Fibroblast of skin of left quadriceps (primary cell): ENCODE measurements at places on chromosomes 1 and 21.
A peak's percentile ranks its signal among the peaks of the same experiment; 100 is the strongest.

GRCh38 chr21:28540514-28540913 is 452.2 kb downstream of the LTN1 start:
- DNase-seq: peak; percentile 23

GRCh38 chr1:213244664-213245091 is 193.6 kb downstream of the RPS6KC1 start:
- no peak for DNase-seq

GRCh38 chr1:200907611-200908097 is 13.0 kb downstream of the INAVA start:
- DNase-seq: no peak

- DNase-seq: no peak
Observed at GRCh38 chr1:101088431-101088830, 62.8 kb upstream of the DPH5 start.

DNA sequence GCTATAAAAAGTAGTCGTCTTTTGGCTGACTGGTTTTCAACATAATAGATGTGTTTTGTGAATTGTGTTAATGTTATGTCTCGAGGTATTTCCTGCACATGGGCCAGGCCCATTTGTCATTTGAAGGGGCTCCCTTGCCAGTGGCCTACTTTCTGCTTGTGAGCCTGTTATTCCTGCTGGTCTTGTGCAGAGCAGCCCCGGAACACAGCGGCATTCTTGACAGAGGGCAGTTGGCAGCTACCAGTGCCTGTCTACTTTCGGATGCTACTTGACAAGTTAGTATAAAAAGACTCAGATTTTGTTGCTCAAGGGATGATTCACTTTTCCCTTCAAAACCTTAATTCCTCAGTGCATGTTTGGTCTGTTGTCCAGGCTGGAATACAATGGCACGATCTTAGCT is 28.5 kb downstream of the PGM1 start:
- DNase-seq: no peak

DNA sequence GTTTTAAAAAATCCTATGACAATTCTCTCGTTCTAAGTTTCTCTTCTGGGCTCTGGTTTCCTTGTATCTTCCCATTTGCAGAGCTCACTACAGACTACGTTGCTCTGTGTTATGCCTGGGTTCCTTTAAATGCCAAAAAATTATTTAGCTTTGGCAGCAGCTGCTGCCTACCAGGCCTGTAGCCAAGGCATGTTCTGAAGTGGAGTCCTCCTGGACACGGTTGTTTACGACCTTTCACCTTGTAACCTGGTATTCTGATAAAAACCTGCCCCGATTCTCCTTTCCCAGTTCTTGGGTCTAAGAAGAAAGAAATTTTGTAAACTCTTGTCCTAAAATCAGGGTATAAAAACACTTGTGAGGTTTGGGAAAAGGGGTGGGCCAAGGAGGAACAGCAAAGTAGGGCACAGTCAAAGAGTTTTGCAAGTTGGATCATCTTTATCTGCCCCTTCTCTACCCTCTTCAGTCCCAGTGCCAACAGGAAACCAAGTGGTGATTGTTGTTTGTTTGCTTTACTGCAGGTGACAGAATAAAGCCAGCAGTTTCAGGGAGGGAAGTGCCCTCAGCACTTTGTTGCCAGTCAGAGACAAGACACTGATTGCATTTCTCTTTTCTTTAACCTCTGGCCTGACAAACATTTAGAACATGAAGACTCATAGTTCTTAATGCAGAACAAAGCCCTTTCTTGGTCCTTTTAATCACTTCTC is 3.1 kb upstream of the TXNIP start:
- DNase-seq: no peak

- DNase-seq: no peak
Observed at GRCh38 chr1:115726161-115726560, 42.4 kb downstream of the CASQ2 start.

DNA sequence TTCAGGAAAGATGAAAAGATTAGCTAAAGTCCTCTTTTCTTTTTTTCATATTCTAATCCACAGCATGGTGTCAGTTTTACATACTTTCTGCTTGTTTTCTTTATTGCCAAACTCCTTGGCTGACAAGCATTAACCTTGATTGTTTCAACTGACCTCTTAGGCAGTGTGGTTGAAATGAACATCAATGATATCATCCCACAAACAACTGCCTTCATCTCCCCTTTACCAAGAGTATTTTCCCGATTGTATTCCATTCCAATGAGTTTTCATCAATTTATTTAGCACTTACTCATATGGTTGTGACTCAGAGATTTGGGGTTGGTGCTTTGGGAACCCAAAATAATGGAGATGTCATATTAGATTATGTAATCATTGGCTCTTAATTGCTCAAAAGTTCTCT is 71.8 kb downstream of the SPAG17 start:
- DNase-seq: no peak

DNA sequence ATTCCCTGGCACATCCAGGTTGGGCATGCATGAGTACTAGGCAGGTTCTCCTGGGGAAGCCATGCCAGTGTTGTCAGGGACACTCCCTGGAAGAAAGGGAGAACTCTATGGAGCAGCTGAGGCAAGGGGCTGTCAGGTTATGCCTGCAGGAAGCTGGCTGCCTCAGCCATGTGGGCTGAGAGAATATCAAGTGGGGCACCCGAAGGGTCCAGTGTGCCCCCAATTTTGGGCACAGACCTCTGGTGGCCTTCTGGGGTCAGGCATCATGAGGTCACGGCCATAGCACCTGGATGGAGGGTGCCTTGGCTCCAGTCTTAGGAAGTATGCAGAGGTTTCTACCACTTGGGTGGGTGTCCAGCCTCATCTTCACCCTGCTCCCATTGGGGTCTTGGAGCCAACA is 2.6 kb downstream of the CSF3R start:
- DNase-seq: no peak

DNA sequence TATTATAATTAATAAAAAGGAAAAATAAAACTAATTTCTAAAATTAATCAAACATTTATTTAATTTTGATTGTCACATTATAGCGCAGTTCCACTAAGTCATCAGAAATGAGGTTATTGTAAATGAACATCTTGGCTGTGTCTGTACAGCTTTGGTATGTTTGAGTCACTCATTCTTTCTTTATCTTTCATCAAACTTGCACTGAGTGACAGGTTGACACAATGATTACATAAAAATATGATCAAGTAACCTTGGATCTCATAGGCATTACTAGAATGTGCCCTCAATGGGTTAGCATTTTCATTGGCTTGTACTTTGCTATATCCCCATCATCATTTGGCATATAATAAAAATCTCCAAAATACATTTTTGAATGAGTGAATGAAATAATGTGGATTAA is 1353.2 kb upstream of the ADGRL2 start:
- no peak for DNase-seq

GRCh38 chr1:32138965-32139364 is 31.1 kb downstream of the KPNA6 start:
- peak; percentile 26 for DNase-seq

- no peak for DNase-seq
Observed at GRCh38 chr1:154956544-154956941, 644 bp upstream of the PBXIP1 start.

DNA sequence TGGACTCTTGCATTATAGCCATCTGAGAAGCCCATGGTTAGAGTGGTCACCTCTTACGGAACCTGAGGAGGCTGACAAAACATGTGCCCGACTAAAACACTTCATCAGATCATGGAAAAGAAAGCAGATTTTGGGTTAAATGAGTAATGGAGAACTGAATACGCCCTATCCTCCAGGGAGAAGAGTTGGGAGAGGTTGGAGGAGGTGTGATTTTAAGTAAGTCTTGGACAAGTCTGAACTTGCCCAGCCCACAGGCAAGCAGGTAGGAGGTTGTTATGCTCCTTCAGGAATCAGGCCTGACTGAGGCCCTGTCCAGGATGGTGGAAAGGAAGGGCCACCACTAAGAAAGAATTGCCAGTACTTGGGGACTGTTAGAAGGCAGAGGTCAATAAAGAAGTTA is 255.8 kb downstream of the TGFB2 start:
- no peak for DNase-seq

DNA sequence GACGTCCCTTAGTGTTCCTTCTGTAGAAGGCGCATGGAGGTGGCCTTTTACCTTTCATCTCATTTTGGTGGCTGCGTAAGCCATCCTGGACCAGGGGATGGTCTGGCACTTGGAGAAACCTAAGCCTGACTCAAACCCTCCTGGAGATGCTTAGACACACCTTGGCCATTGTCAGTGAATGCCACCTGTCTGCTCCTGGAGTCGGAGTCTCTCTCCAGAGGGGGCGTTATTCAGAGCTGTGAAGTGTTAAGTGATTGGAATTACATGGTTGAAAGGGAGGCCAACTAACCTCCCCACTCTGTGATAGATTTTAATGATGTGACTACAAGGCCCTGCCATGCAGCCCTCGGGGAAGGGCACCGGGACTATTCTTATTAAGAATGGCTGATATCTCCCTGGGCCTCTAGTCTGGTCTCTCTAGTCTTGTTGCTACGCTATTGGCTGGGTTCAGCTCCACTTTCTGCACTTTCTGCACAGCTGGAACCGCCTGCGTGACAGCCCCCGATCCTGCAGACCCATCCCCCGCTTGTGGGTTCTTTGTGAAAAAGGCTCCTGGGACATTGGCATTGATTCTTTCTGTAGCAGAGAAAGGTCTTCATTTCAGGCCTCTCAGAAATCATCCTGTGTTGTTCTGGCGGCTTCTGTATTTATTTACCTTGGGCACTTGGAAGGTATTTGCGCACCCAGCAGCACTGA is 4.2 kb downstream of the RASSF5 start:
- DNase-seq: no peak

- no peak for DNase-seq
Observed at GRCh38 chr1:9654834-9655723, 3.5 kb downstream of the PIK3CD start.

GRCh38 chr1:44545961-44546360 is 128.3 kb downstream of the TMEM53 start:
- no peak for DNase-seq

GRCh38 chr1:173149887-173150286 is 57.2 kb downstream of the TNFSF4 start:
- DNase-seq: peak; percentile 29

- DNase-seq: peak; percentile 97
Observed at GRCh38 chr1:172955161-172955815, 95.5 kb downstream of the TNFSF18 start.

DNA sequence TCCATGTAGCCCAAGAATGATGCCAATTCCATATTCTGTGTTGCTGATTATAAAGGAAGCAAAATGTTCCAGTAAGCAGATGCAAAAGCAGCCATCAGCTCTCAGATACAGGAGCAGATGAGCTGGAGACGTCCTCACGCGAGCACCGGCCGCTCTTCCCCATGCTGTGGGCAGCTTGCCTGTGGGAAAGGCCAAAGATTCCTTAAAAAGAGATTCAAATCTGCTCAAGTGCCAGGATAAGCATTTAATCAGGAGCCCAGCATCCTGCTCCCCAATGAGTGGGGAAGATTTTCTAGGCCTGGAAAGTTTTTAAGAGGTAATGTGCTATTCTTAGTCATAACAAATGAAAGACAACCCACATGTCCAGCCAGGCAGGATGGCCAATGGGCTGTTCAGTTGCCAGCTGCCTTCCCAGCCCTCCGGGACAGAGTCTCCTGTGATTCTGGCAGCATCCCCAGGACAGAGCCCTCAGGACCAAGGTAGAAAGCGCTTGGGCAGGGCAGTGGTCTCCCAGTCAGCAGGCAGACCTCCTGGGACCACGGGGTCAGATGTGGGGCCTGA is 108.2 kb upstream of the TMPRSS2 start:
- DNase-seq: peak; percentile 83

DNA sequence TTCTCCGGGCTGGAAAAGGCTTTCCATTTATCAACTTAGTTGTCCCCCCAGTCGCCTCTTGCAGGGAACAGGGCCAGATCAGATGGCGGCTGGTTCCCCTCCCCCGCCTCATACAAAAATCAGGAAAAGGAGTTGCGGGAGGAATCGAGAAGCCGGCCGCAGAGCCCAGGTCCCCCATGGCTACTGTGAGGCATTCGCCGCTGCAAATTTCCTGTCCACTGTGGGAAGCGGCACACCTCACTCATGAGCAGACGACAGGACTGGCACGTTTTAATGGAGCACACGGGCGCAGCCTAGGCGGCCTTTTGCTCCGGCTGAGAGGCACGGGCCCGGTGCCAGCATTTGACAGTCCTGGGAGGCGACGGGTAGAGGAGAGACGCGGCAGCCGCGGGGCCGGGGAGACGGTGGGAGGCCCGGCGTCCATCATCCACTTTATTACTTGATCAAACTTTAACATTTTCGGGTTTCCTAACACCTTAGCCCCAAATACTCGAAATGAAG is 1.1 kb downstream of the GNG4 start:
- no peak for DNase-seq

DNA sequence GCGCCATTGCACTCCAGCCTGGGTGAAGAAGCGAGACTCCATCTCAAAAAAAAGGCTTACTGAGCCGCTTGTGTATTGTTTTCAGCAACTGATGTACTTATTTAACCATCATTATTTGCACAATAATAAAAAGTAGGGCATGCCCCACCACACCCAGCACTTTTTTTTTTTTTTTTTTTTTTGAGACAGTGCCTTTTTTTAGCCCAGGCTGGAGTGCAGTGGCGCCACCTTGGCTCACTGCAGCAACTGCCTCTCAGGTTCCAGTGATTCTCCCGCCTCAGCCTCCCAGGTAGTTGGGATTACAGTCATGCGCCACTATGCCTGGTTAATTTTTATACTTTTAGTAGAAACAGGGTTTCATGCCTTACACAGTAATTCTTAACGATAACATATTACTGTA is 12.2 kb upstream of the TRNAU1AP start:
- no peak for DNase-seq

DNA sequence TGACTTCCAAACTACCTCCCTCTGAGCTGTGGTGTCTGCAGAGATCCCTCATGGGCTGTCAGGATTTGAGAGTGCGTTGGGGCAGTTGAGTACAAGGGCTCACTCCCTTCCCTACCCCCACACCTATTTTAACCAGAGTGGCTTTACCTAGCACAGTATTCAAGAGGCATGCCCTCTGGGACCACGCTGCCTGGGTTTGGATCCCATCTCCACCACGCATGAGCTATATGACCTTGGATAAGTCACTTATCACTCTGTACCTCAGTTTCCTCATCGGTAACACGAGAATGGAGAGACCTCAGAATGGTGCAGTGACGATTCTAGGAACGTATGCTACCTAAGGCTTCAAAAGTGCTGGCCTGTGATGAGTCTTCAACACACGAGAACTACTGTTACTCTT is 147.3 kb upstream of the WNT4 start:
- DNase-seq: no peak

DNA sequence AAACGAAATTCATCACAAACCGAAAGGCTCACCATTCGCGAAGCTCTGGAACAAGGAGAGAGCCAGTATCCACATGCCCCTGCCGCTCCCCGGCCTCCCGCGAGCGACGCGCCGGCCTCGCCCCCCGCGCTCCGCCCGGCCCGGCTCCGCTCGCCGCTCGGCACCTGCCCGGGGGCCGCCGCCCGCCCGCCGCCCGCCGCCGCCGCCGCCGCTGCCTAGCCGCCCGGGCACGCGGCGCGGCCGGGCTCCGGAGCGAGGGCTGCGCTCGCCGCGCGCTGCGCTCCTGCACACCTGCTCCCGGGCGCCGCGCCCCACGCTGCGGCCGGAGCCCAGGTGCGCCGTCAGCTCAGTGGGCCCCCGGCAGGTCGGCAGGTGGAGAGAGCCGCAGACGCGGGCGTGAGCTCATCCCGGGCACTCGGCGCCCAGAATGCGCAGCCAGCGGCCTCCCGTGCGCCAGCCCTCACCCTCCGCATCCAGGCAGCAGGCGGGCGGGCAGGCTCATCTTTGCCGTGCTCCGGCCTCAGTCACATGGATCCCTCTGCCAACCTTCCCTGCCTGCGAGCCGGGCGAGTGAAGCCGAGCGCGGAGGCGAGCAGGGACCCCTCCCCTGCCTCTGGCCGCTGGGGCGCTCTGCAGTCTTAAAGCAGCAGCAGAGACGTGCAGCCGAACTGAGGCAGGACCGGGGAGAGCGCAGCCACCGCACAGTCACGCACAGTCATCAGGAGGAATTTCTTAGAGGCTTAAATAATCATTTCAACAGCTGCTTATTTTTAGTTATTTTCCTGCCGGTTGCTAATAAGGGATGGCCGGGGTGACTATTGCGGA is at the start of gene DSCAM:
Gene DSCAM (minus strand): TSS at position 572 of the 825 bp plus-strand sequence. CDS start 497 bp downstream, at position 75.
- DNase-seq: no peak
